ENCODE measurements at places on chromosomes 7 and 10.

- DNase-seq, result no peak
Measured at GRCh38 chr10:99975942-99976809, 33.6 kb downstream of the DNMBP start.

- no peak for DNase-seq
Measured at GRCh38 chr7:111744501-111745155, 182.3 kb upstream of the IMMP2L start.

DNA sequence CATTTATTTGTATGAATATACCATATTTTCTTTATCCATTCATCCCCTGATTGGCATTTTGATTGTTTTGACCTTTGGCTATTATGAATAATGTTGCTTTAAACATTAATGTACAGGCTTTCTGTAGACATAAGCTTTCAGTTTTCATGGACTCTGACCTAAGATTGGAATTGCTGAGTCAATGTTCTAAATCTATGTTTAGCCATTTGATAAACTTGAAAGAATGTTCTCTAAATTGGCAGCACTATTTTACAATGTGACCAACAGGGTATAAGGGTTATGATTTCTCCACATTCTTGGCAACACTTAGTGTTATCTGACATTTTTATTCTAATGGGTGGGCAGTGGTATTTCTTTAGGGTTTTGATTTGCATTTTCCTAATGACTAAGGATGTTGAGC lies 229.7 kb upstream of the ETV1 start:
- no peak for DNase-seq

GRCh38 chr10:131452926-131453720 lies 141.6 kb upstream of the TCERG1L start:
- no peak for DNase-seq

GRCh38 chr10:91190876-91191583 lies 29.4 kb upstream of the PCGF5 start:
- no peak for DNase-seq

GRCh38 chr7:77702513-77702912 lies 6.3 kb downstream of the RSBN1L start:
- no peak for DNase-seq

- DNase-seq, result no peak
Measured at GRCh38 chr7:76357475-76358010, 1.2 kb downstream of the YWHAG start.

- DNase-seq, result no peak
Measured at GRCh38 chr7:38283107-38283506, 9.7 kb upstream of the TARP start.

GRCh38 chr7:130901209-130901783 lies 167.3 kb upstream of the KLF14 start:
- DNase-seq, result no peak

Data from GM04504 (cell line).